ENCODE measurements at places on chromosomes 5 and 9.

DNA sequence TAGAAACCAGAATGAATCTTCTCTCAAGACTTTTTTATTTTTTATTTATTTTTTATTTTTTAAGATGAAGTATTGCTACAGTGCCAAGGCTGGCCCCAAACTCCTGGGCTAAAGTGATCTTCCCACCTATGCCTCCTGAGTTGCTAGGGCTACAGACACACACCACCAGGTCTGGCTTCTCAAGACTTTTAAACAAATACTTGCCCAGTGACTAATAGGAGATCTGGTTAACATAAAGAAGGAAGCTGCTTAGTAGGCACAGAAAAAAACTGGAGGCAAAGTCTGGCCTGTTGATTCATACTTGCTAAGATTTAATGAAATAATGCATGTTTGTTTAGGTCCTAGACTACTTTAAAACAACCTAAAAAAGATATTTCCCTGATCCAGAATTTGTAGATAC is 43.8 kb downstream of the SLC38A9 start:
- ATAC-seq: no peak

- no peak for ATAC-seq
Measured at GRCh38 chr5:98940581-98940980, 11.8 kb upstream of the CHD1 start.

- ATAC-seq: no peak
Measured at GRCh38 chr5:159759791-159760290, 156.4 kb upstream of the ADRA1B start.

DNA sequence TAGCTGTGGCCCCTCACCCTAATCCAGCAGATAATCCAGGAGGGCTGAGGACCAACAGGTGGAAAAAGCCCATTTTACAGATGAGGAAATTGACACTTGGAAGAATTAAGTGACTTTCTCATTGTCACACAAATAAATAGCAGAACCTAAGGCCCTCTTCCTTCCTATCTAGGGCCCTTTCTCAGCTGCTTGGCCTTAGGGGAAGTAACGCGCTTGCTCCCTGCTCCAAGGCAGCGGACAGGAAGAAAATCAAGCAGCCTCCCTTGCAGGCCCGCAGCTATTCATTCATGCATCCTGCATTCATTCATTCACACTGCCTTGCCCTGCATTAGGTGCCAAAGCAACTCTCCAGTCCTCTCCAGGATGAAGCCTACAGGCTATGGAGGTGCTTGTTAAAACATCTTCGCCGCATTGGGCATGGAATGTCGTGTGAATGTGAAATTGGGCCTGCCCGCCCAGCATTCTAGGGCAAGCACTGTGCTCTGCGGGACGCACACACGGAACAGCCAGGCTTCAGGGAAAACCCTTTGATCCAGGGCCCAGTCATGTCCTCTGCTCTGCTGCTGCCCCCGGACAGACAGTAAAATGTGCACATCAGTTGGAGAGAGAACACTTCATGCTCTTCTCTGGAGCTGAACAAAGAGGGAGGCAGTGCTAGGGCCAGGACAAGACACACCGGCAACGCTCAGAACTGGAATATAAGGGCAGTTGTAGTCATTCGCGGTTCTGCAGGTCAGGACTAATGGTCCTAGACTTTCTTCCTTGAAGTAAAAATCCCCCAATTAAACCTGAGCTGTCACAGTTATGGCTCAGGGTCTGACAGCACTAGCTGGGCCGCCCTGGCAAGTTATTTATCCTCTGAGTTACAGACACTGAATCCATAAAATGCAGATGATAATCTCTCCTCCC is 166.0 kb downstream of the COL23A1 start:
- no peak for ATAC-seq

- no peak for ATAC-seq
Measured at GRCh38 chr5:128924299-128924698, 41.0 kb upstream of the SLC27A6 start.

DNA sequence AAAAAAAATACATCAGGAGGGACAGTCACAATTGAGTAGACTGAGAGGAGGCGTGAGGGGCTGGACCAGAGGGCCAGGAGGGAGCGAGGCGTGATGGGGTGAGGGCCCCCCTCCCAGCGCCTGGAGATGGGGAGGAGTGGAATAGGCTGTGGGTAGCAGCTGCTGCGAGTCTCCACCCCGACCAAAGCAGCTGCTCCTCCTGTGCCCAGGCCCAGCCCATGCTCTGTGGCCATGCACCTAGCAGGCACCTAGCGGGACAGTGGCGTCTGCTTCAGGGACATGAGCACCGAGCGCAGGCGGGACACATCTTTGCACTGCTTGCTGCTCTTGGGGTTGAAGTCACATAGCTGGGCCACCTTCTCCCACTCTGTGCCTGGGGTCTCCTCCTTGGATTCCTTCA is 4.0 kb downstream of the HIGD2A start:
- ATAC-seq: no peak

- ATAC-seq: no peak
Measured at GRCh38 chr5:90506221-90506620, 23.2 kb downstream of the LYSMD3 start.

DNA sequence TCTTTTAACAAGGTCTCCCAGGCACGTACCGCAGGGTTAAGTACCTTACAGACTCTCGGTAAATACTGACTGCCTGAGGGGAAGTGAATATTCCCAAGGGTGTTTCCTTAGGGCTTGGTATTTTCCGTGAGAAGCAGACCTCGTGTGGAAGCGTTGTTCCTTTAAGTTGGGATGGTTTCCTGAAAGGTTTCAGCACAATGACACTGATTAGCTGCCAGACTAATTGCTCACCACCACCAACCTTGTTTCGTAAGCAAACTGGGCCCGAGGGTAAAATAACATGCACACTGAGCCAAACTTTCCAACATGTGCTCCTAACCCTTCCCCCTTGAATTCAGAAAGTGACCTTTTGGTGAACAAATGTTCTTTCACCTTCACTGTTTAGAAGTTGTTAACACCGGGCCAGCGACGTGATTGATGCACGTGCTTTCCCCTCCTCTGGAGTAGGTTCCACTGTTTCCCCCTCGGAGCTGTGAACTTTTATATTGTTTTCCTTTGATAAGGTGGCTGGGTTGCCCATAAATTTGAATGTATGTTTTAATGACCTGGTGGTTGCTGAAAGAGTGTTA is 128.1 kb upstream of the RPS23 start:
- no peak for ATAC-seq

DNA sequence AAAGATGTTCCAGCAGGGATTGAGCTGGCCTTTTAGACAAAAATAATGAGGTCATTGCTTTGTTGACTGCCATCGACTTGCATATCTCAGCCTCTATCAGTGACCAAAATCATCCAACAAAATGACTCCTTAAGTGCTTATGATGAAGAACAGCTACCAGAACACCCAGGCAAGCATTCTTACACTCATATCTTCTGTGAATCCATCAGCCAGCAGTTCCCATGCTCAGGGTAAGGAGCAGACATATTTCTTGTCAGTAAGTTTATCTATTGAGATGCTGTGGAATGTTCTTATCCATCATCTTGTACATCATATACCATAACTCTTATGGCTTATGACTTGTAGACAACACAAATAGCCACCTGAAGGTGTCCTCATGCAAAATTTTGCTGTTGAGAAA is 20.2 kb upstream of the SPDL1 start:
- no peak for ATAC-seq
